ENCODE measurements at places on chromosomes 7 and 10. TPM values are rescaled to one million over a fixed set of nuclear protein-coding genes. Genes with fewer than 3 reads are reported as not detected.

DNA sequence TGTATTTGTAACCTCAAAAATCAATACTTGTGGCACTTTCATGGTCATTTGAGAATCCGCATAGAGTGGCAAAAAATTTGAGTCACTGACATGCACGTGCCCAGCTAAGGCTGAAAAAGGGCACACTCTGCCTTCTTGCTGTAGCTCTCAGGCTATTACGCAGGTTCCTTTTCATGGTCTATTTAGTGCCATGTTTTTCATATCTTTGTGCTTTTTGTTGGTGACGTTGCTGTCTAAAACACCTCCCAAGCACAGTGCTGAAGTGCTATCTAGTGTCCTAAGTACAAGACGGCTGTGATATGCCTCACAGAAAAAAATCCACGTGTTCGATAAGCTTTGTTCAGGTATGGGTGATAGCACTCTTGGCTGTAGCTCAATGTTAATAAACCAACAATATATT lies 50.9 kb downstream of the CREB3L2 start:
- peak overlapping the region; percentile 10 for H3K27ac ChIP-seq
- no peak for DNase-seq
- H3K27me3 ChIP-seq: no peaks in the 10 kb centered on the region
- no peak overlapping the region for H3K4me3 ChIP-seq

- no peak overlapping the region for H3K27ac ChIP-seq
- no peaks in the 10 kb centered on the region for H3K36me3 ChIP-seq
- peaks cover 47% of the 10 kb centered on the region for H3K27me3 ChIP-seq
- no peak overlapping the region for H3K4me3 ChIP-seq
- H3K4me1 ChIP-seq: peaks cover 10% of the 10 kb centered on the region
- DNase-seq: no peak
Observed at GRCh38 chr10:133528296-133528844, 1.2 kb downstream of the CYP2E1 start.

Gene CTAGE8
- 10.3 TPM for total RNA-seq

Gene LIPJ
- 0.14 TPM for total RNA-seq

Gene MYH16
- total RNA-seq: not detected

DNA sequence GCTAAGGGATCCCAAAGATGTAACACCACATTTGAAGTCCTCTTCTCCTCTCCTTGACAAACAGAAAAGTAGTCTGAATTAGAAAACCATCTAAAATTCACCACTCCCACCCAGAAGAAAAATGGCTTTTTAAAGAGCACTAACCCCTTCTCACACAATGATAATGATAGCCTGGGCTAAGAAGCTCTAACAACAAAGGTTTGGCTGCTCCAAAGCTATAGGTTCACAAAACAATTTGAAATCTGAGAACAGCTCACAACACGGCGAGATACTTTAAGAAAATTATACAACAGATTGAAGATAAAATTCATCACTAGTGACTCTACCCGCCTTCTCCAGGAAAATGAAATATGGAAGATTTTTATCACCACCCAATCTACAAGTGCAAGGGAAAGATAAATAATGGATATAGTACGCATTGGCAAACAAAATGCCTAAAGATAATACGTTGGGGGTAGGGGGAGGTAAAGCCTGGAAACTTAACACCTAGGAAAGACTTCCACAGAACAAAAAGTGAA lies 7.4 kb downstream of the ITGB1 start:
- DNase-seq: no peak
- H3K27ac ChIP-seq: peak overlapping the region; percentile 9
- H3K27me3 ChIP-seq: no peaks in the 10 kb centered on the region
- H3K4me3 ChIP-seq: no peak overlapping the region
- H3K4me1 ChIP-seq: peaks cover 37% of the 10 kb centered on the region

Gene ZNF853
- 8.8 TPM for total RNA-seq

Gene OR6V1
- not detected for total RNA-seq

GRCh38 chr10:62894156-62894555 lies 78.0 kb upstream of the EGR2 start:
- DNase-seq: no peak
- H3K27me3 ChIP-seq: no peaks in the 10 kb centered on the region
- H3K36me3 ChIP-seq: no peaks in the 10 kb centered on the region
- H3K27ac ChIP-seq: no peak overlapping the region
- H3K4me3 ChIP-seq: no peak overlapping the region
- no peaks in the 10 kb centered on the region for H3K4me1 ChIP-seq

Gene CNNM1
- total RNA-seq: not detected

DNA sequence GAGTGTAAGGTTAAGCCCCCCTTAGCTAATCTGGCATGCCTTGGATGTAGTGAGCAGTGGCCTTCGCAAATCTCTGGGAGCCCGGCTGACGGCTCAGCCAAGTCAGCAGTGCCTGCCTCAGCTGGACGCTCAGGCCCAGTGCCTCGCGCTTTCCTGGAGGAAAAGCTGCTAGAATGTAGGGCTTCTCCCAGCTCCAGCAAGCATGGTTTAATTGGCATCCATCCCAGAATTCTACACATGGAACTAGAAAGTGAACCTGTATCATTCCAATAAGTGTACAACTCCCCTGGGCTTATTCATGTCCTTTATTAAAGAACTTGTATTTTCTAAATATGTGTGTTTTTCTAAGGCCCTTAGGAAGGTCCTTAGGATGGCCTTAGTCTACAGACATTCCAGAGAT lies 287.8 kb upstream of the SHH start:
- peaks cover 4% of the 10 kb centered on the region for H3K27me3 ChIP-seq
- DNase-seq: no peak
- H3K4me3 ChIP-seq: no peak overlapping the region
- H3K27ac ChIP-seq: no peak overlapping the region

DNA sequence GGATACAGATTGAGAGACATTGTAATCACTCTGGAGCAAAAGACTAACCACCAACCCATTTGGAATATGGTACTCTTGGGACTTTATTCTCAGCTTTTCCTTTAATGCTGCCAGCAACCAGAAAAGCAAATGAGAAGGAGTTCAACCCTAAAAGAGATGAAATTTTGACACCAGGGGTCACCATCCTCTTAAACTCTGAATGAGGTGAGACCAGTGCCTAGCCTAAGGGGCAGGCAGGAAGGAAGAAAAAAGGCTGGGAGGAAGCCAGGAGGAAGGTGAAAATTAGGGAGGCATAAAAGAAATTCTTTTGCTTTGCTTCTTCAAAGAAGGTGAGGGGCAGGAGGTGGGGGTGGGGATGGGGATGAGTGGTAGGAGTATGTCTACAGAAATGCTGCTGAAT lies 135.8 kb downstream of the JAZF1 start:
- H3K36me3 ChIP-seq: no peaks in the 10 kb centered on the region
- H3K4me3 ChIP-seq: no peak overlapping the region
- no peak for DNase-seq
- no peaks in the 10 kb centered on the region for H3K27me3 ChIP-seq
- peaks cover 4% of the 10 kb centered on the region for H3K4me1 ChIP-seq

- H3K4me3 ChIP-seq: no peak overlapping the region
- H3K27ac ChIP-seq: no peak overlapping the region
- H3K4me1 ChIP-seq: no peaks in the 10 kb centered on the region
Observed at GRCh38 chr10:44949127-44949802, 10.3 kb upstream of the RASSF4 start.

DNA sequence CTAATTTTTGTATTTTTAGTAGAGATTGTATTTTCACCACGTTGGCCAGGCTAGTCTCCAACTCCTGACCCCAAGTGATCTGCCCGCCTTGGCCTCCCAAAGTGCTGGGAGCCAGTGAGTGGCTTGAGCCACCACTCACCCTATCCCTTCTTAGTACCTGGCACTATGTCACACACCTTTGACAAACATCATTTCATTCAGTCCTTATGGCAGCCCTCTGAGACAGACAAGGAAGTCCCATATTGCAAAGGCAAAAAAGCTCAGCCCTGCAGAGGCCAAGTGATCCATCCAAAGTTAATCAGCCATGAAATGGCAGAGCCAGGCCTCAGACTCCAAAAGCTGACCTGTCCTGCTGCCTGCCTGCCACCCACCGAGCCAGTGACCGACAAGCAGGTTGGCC lies 39.9 kb upstream of the ECHDC3 start:
- H3K27ac ChIP-seq: no peak overlapping the region
- no peak overlapping the region for H3K4me3 ChIP-seq
- H3K4me1 ChIP-seq: peaks cover 9% of the 10 kb centered on the region

Gene CROT
- total RNA-seq: 39.2 TPM

DNA sequence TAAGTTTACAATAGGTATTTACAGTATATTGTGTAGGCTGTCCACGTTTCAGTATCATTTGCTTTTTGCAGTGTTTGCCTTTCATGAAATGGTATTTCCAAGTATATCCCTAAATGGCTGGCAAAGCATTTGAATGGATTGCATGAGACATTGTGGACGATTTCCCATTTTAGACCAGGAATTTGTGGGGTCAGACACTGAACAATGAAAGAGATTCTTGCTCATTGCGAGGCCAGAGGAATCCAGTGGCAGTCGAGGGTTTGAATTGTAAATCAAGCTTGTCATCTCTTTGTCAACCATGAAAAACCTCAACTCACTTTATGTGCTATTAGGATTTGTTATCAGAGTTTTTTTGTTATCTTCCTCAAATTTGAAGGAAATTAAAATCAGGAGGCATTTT lies 70.8 kb downstream of the CREB5 start:
- H3K4me1 ChIP-seq: no peaks in the 10 kb centered on the region
- no peaks in the 10 kb centered on the region for H3K36me3 ChIP-seq
- DNase-seq: no peak
- H3K4me3 ChIP-seq: no peak overlapping the region
- H3K27ac ChIP-seq: no peak overlapping the region

DNA sequence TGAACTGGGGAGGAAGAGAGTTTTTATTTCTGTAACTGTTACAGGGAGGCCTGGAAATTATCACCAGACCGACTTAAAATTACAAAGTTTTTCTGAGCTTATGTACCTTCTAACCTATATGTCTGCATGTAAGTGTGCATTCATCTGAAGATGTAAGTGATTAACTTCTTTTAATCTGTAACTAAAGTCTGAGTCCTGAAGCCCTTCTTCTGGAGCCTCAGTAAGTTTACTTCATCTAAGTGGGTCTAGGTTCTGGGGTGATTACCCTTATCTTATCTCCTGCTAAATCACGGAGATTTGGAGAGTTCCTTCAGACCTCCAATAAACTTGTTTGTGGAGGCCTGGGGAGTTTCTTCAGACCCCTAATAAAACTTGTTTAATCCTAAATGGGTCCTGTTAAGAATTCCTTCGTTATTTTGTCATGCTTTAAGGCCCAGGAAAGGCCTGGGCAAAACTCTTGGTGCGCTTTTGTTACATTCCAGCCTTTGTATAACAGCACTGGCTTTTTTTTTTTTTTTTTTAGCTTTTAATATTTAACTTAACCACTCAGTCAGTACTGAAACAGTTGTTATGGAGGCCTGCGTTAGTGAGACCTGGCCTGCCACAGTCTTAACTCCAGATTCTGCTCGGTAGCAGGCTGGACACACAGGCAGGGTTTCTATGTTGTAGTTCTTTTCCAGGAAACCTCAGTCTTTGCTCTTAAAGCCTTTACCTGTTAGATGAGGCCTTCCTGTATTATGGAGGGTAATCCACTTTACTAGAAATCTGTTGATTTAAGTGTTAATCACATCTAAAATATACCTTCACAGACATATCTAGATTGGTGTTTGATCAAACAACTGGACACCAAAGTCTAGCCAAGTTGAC lies 33.0 kb downstream of the TPST1 start:
- H3K27ac ChIP-seq: peak overlapping the region; percentile 42
- no peaks in the 10 kb centered on the region for H3K27me3 ChIP-seq
- no peak for DNase-seq
- H3K4me1 ChIP-seq: peaks cover 8% of the 10 kb centered on the region

Gene NEUROD6
- not detected for total RNA-seq

GRCh38 chr10:103493916-103494877 lies 692 bp downstream of the NEURL1 start:
- DNase-seq: no peak
- no peaks in the 10 kb centered on the region for H3K36me3 ChIP-seq
- peaks cover 42% of the 10 kb centered on the region for H3K27me3 ChIP-seq

DNA sequence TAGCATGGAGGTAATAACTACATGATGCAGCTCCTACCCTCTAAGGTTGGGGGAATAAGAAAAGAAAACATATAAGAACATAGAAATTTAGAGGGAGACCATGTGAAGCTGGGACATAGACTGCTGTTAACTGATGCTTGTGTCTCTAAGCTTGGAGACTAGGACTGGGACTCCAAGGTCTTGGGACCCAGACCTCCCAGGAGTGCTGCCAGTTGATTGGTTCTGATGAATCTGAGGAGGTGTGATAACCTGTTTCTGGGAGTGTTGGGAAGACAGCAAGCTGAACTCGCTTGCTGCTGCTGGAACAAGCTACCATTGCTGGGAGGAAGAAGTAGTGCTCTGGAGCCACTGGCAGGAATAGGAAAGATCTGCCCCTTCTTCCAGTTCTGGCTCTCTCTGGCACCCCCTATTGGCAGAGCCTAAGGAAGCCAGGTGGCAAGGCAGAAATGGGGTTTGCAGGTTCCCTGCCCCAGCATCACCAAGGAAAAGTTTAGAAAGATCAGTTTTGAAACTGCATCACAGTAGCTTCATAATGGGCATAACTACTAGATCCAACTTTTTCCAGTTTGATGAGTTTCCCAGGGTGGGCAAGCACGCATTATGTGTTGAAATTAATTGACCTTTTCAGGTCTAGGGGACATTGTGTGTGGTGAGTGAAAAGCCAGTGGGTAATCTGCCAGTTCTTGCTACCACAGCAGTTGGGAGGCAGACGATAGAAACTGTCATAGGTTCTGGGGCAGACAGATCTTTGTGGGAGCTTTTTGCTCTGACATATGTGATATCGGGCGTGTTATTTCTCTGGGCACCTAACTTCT lies 140.7 kb downstream of the SND1 start:
- no peaks in the 10 kb centered on the region for H3K4me1 ChIP-seq
- no peak overlapping the region for H3K27ac ChIP-seq
- no peaks in the 10 kb centered on the region for H3K27me3 ChIP-seq
- DNase-seq: peak; percentile 20
- no peak overlapping the region for H3K4me3 ChIP-seq

- H3K4me1 ChIP-seq: no peaks in the 10 kb centered on the region
- H3K27me3 ChIP-seq: no peaks in the 10 kb centered on the region
- no peak overlapping the region for H3K4me3 ChIP-seq
- no peak overlapping the region for H3K27ac ChIP-seq
Observed at GRCh38 chr7:115054478-115055065, 132.7 kb downstream of the MDFIC start.

Gene AUTS2
- 29.8 TPM for total RNA-seq

Gene POU6F2
- total RNA-seq: 0.82 TPM

DNA sequence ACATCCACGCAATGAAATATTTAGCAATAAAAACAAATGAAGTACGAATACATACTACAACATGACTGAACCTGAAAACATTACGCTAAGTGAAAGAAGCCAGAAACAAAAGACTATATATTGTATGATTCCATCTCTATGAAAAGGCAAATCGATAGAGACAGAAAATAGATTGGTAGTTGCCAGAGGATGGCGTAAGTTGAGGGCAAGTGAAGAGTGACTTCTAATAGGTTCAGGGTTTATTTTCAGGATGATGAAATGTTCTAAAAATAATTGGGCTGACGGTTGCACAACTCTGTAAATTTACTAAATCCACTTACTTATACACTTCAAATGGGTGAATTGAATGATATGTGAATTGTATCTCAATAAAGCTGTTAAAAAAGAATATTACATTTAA lies 39.5 kb upstream of the TECTB start:
- H3K4me3 ChIP-seq: no peak overlapping the region
- H3K27me3 ChIP-seq: no peaks in the 10 kb centered on the region
- no peaks in the 10 kb centered on the region for H3K36me3 ChIP-seq
- no peaks in the 10 kb centered on the region for H3K4me1 ChIP-seq
- no peak for DNase-seq
- H3K27ac ChIP-seq: no peak overlapping the region

Gene CHST3
- 4.3 TPM for total RNA-seq

Data from transverse colon (tissue), 4 donors.